ENCODE measurements at places on chromosomes 11 and 22.
A peak's percentile ranks its signal among the peaks of the same experiment; 100 is the strongest.

DNA sequence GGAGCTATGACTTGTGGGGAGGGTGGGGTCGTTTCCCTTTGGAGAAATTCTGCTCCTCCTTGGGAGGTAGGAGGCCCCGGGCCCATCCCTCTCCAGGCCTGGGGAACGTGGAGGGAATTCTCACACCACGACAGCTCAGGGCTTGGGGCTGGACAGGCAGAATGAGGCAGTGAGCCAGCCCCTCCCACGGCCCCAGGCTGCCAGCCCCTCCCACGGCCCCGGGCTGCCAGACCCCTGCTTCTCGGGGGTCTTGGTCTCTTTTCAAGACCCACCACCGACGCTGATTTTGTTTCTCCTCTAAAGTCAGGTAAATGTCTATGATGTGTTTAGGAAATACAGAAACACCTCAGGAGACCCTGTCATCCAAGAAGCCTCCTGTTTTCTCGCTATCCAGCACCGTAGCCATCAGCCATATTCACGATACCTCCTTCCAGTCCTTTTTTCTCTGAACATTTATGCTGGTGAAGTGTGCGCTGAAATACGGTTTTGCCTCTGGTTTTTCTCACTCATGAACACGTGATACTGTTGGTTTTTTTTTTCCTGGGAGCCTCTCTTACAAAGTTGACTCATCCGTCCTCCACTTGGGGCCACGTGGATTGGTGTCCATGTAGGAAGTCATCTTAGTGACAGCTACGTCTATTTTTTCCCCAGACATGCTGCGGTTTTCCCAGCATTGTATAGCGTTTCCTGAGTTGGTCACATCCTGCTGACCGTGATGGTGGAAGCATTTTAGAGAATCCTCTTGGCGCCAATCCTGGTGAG is 1219.6 kb downstream of the BRD1 start:
- DNase-seq = no peak

DNA sequence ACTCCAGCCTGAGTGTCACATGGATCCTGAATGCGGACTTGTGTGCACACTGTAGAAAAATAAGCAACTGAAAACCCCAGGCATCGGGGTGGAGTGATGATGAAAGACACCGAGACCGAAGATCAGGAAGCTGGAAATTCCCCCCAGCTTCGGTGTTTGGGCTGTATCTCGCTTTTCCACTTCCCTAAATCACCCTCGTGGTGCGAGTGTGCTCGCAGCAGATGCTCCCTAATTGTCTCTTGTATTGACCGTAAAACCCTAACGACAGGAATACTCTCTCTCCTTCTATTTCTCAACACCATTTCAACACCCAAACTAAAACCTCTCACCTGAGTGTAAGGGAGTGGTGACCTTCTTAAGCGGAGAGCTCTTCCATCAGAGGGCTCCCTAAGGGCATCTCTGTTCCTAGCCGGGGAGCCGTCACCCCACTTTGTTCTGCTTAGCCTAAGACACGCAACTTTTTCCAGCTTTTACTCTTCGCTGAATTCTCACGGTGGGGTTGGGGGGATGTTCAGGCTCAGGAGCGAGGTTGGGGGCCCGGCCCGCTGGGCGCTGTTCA is 635 bp upstream of the GRK3 start:
- DNase-seq = no peak

GRCh38 chr11:74822170-74822569 is 73.5 kb downstream of the RNF169 start:
- DNase-seq = peak; percentile 24

GRCh38 chr11:20050551-20051333 is 109.5 kb downstream of the DBX1 start:
- peak; percentile 45 for DNase-seq
